Activated T-cell treated with anti-CD3 and anti-CD28 coated beads, Interleukin-2, amount 50 U/mL, for 24 hours (primary cell): ENCODE measurements at places on chromosomes 16 and 17.
A peak's percentile ranks its signal among the peaks of the same experiment; 100 is the strongest.

GRCh38 chr16:80027007-80027965, 426.7 kb upstream of the MAF start:
- peak; percentile 53 for DNase-seq

- no peak for DNase-seq
These were observed 60.0 kb downstream of the USP22 start for GRCh38 chr17:20982589-20983358.

DNA sequence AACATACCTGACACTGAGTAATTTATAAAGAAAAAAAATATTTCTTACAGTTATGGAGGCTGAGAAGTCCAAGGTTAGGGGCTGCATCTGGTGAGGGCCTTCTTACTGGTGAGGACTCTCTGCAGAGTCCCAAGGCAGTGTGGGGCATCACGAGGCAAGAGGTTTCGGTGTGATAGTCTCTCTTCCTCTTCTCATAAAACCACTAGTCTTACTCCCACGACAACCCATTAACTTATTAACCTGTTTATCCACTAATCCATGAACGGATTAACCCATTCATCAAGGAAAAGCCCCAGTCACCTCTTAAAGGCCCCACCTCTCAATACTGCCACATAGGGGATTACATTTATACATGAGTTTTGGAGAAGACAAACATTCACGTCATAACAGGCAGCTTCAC, 20.1 kb downstream of the CIITA start:
- DNase-seq = no peak

GRCh38 chr17:30920683-30921543, 832 bp upstream of the ADAP2 start:
- no peak for DNase-seq

GRCh38 chr17:61799812-61800484, 63.4 kb downstream of the BRIP1 start:
- DNase-seq = no peak

DNA sequence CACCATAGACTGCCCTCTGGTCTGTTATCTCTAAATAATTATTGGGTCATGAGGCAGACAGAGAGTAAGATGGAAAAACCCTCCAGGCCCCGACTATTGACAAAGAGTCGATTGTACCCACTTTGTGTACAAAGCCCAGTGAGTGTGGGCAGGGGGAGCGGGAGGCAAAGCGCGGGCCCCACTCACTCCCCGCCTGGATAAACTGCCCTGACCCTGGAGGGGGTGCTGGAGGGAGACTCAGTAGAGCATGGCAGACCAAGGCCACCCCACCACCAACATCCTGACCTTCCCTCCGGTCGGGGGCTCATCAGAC, 11.2 kb upstream of the CPSF4L start:
- no peak for DNase-seq

DNA sequence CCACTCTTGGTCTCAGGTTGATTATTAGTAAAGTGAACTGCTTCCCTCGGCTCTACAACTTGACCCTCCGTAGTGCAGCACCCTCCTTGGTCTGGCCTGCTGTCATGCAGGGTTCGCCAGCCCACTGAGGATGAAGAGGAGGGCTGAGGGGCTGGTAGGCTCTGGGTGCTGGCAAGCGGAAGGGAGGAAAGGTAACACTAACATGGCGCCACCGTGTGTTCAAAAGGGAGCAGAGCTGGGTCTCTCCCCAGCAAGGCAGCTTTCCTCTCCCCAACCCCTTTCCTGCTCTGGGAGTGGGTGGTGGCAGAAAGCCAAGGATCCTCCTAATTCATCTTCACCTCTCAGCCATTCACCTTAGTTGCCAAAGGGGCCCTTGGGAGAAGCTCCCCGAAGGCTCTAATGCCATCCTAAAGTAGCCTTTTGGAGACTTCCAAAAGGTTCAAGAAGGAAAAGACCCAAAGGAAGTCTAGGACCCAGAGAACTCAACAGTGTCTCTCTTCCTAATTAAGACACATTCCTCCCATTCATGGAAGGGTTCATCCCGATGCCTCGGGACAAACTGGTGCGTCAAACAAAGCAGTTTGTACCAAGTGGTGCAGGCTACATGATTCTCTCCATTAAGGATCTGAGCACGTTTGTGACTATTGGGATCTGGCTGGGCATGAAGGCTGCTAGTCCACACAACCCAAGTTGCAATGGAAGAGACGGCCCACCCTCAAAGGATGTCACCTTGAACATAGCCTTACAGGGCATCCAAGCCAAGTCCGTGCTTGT, 90.8 kb upstream of the TOB1 start:
- peak; percentile 75 for DNase-seq

DNA sequence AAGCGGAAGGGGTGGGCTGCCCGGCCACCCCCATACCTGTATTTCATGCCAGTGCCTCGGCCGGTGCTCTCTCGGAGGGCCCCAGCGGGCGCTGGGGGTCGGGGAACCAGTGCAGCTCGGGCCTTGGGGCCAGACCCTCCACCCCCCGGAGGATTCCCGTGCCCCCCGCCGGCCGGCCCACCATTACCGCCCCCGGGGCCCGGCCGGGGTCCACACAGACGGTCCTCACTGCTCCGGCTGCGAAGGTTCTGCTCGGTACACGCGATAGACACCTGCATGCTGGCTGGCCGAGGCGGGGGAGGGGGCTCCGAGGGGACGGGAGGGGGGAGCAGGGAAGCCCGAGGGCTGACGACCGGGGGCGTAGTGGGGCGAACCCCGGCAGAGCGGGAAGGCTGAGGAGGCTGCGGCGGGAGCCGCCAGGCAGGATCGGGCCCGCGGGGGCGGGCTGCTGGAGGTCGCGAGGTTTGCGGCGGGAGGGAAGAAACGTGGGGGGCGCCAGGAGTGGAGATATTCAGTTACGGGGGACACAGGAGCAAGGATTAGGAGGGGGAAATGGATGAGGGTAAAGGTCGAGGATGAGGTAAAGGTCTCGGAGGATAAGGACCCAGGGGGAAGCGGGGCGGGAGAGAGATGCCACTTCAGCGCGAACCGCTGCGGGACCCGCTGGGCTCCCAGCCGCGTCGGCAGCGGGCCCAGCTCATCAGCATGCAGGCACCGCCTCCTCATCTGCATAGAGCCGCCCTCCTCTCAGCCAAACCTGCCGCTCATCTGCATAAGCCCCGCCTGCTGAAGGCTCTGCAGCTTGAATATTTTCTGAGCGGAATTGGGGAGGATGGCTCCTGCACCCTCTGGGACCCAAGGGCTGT, at the start of gene KCNAB3:
TSS of gene KCNAB3 (minus strand) at position 699 of the 866 bp plus-strand sequence. CDS start at position 278, 421 bp downstream.
- DNase-seq = peak; percentile 70

DNA sequence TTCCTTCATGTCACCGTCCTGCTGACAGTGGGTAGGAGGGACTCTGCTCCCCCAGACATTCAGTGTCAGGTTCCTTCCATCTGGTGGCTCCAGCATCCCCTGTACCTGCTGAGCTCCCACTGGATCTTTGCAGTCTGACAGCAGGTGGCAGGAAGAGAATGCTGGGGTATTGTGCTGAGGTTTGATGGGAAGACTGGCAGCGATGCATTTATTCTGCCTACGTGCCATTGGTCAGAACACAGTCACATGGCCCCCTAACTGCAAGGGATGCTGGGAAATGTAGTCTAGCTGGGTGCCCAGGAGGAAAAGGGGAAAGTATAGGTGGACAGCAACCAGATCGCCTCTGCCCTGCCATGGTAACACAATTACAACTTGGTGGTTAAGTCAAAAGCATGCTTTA, 44.4 kb downstream of the IRX3 start:
- no peak for DNase-seq

- no peak for DNase-seq
These were observed 145.3 kb upstream of the PLCG2 start for GRCh38 chr16:81633680-81634379.

- no peak for DNase-seq
These were observed 4.6 kb downstream of the ANKRD11 start for GRCh38 chr16:89485701-89486246.

DNA sequence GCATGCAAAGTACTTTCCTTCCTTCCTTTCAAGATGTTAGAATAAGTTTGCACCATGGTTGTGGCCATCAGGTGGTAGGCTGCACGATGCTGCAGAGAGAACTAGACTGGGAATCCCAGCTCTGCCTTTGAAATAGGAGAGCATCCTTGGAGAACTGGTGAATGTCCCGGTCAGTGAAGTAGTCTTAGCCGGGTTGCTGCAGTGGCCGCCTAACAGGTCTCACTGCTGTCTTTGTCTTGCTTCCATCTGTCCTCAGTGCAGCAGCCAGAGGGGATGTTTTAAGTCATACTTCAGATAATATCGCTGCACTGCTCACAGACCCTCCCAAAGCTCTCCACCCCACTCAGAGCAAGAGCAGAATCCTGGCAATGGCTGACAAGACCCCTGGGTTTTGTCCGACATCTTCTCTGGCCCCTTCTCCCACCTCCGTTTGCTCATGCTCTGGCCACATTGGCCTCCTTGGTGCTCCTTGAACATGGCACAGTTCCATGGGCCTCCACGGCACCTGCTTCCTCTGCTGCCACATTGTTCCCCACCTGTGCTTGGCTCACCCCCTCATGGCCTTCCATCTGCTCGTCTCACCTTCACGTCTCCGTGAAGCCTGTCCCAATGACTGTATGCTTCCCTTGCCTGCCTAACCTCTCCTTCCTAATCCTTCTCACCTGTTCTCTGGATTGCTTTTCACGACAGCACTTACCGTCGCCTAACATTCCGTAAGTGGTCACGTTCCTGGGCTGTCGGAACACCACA, 439.8 kb downstream of the UTP18 start:
- no peak for DNase-seq

DNA sequence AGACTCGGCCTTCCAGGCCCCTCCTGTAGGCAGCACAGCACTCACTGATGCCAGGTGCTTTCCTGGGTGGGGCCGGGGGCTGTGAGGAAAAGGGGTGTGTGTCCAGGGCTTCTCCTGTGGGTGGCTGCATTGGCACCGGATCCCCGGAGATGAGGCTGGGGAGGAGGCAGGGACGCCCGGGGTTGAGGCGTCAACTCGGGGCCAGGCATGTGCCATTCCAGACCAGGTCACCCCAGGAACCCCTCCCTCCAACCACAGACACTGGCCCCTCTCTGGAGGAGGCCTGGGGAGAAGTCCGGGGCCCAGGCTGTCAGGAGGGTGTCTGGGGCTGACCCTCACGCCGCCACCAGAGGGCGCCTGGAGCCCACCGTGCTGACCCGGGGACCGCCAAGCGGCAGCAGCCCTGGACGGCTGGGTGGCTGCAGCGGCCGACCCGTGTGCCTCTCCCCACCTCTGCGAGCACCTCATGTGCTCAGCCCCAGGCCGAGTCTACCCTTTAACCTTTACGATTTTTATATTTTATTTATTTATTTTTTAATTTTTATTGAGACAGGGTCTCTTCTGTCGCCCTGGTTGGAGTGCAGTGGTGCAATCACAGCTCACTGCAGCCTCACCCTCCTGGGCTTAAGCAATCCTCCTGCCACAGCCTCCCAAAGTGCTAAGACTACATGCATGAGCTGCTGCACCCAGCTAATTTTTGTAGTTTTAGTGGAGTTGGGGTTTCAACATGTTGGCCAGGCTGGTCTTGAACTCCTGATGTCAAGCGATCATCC, 3.2 kb upstream of the METRN start:
- peak; percentile 88 for DNase-seq

DNA sequence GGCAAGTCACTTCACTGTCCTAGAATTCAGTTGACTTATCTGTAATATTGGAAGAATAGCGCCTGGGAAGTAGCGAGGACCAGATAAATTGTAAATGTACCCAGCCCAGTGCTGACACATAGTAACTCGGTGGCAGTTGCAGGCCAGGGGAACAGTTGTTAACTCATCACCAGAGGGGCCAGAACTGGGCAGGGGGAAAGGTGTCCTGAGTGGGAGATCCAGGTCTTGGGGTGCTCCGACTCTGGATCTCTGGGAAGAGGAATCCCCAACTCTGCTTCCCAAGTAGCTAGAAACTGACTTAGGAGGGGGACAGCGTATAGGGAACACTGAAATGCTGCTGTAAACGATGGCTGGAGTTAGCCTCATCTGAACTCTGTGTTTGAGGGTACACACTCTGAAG, 23.0 kb downstream of the BCL7C start:
- no peak for DNase-seq

DNA sequence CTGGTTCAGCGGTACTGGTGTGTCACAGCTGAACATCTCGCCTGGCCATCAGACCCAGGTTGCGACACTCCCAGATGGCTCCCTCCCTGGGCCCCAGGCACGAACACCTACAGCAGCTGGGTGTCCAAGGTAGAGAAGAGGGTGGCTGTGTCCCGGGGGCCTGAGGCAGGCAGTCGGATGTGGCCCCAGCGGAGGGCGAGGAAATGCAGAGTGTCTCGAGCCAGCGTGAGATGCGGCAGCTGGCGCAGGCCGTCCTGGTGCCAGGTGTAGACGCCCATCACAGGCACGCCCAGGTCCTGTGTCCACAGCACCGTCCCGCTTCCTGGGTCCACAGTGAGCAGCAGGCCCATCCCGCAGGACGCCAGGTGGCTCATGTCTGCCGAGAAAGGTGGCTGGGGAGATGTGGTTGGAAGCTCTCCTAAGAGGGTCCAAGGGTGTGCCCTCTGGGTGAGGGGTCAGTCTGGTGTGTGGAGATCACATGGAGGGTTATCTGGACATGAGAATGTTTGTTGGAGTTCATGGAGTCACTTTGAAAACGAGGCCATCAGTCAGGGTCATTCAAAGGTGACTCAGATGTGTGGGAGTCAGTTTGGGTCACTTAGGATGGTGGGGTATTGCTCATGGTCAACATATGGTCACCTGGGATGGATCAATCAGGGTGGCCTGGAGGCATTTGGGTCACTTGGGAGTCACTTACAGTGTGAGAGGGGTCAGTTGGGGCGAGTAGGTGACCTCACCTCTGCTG, 8.1 kb downstream of the ERN2 start:
- DNase-seq = no peak

DNA sequence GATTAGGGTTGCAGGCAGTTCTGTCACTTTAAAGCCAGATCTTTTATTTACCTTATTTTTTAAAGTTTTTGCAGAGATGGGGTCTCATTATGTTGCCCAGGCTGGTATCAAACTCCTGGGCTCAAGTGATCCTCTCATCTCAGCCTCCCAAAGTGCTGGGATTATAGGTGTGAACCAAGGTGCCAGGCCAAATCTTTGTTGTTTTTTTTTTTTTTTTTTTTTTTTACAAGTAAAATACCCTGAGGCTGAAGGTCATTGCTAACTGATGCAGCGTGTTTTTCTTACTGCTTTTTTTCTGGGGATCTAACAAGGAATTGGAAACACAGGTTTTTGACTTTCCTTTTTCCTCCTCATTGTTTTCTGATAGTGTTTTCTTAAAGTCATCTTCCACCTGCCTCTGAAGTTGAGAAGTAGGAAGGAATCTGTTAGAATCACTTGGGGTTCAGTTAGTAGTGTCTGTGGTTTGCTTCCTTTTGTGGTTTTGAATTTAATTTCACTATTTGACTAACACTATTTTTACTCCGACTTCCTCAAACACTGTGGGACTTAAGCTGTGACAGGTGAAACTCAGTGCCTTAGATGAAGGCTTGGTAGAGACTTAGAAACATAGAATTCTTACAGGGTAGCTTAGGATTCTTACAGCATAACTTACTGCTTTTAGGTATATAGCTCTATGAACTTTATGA, 22.2 kb downstream of the CLTC start:
- no peak for DNase-seq

GRCh38 chr16:88780142-88781062, 4.6 kb downstream of the PIEZO1 start:
- no peak for DNase-seq
